ENCODE measurements at places on chromosomes 11 and 22.

- DNase-seq = no peak
Observed at GRCh38 chr11:21144531-21144930, 475.1 kb downstream of the NELL1 start.

DNA sequence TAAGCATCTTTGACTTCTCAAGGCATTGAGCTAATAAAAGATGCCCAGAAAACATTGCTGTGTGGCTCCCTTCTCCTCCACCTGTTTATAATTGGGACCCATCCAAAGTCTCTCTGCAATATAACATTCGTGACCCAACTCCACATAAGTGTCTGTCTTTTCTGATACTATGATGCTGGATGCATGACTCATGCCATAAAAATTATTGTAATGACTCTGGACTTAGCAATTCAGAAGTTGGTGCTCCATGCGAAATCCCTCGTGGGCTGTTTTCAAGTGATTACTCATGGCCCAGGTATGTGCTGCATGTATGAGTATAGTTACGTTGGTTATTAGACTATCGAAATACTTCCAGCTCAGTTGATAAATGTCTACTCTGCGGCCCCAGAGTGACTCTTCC is 11.7 kb downstream of the FJX1 start:
- DNase-seq = no peak

DNA sequence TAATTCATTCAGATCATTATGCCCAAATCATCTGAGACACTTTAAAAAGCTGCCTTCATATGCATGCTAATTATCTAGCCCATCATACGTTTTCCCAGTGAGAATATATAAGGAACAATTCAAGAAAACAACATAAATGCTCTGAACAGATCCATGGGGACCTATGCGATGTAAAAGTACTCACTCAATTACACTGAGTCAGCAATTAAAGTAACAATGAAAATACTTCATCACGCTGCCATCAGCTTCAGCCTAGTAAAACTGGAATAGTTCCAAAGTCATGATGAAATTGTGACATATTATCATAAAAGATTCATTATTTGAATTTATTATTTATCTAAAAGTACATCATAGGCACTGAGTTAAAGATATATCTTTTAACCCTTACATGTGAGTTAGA is 3.7 kb upstream of the OR8K5 start:
- DNase-seq = no peak

DNA sequence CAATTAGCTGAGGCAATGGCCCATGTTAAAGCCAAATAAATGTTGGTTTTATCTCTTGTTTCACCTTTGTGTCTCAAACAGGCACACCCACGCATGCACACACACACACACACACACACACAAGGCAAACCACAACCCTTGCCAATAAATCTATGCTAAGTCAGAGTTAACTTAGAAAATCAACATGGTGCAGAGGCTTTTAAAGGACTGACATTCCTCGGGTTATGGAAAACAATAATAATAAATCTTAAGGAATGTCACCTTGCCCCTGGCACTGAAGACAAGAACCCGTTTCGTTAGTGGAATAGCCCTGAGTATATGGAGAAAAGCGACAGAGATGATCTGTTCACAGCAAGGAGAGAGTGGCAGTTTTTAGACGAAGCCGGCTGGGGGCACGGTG is 326.3 kb downstream of the NTM start:
- DNase-seq = no peak

DNA sequence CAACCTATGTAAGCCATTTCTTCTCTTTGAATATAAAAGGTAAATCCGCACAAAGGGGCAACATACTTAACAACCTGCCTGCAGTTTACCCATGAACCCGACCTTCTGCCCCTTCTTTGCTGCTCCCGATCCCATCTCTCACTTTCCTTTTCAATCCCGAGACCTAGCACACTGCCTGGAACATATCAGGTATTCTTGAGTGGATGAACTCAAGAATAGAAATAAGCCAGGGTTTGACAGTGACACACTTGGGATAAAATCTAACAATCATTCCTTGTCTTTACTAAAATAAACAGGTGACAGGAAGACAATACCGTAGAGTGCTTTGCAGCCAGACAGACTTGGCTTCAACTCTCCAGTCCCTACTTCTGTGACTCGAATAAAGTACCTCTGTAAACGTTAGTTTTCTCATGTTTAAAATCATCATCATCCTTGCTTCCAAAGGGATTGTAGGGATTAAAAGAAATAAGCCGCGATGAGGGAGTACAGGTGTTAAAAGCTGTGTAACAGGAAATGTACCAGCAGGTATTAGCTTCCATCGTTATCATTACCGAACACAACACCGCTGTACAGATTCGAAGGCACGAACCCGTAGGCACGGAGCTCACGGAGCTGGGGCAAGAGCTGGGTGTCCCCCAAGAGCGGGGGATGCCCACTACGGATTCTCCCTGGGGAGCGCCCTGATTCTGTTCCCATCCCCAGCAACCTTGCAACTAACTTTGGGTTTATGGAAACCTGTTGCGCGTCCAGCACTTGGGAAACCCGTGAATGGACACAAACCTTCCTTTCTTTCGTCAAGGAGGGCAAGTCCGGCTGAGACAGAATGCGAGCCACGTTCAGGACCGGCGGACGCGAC is 720 bp downstream of the UFD1 start:
- no peak for DNase-seq

GRCh38 chr11:20159466-20160381 is 551 bp downstream of the DBX1 start:
- DNase-seq = no peak

GRCh38 chr22:27602390-27602789 is 199.2 kb downstream of the MN1 start:
- no peak for DNase-seq

DNA sequence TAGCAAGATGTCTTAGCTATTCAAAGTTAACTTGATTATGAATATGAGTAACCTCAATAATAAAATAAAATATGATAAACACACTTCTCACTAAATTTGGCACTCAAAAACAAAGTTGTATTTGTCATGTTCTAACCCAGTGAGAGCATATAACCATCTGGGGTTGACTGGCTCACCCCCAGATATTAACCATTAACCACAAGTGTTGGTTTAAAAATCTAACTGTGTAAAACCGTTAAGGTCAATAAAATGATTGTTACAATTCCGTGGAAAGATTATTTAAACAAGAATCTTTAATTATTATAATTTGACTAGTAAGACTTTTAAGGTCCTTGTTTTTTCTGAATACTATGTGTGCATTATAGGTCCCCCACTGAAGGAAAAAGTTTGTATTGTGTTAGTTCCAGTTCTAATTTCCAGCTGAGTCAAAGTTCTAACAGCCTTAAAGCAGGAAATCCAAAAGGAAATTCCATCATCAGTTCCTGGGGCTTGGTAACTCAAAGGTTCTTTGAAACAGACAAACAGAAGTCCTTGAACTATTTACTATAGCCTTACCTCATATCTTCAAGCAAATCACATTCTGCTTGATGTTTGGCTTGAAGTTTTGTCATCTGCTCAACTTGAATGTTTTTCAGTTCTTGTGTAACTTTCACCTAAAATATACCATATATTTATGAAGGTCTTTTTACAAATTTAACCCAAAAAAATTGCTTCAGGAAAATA is 2.5 kb downstream of the FCHSD2 start:
- DNase-seq = no peak

GRCh38 chr11:61417670-61418069 is 12.1 kb downstream of the CPSF7 start:
- DNase-seq = no peak

- DNase-seq = no peak
Observed at GRCh38 chr22:19762568-19763457, 2.2 kb downstream of the TBX1 start.

DNA sequence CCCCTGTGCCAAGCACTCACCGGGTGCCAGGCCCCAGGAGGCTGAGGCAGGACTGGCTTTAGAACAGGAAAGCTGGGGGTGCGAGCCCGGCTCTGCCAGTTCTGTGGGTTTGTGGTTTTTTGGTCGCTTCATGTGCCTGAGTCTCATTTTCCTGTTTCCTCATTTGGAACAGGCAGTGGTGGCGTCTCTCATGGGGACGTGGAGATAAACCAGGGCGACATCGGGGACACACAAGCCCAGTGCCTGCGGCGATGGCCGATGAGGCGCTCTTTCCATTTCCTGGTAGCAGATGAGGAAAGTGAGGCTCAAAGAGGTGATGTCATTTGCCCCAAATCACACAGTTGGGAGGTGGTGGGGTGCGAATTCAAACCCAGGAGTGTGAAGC is 20.8 kb upstream of the CHKA start:
- DNase-seq = no peak

GRCh38 chr22:42645938-42646568 is 3.1 kb downstream of the CYB5R3 start:
- no peak for DNase-seq

DNA sequence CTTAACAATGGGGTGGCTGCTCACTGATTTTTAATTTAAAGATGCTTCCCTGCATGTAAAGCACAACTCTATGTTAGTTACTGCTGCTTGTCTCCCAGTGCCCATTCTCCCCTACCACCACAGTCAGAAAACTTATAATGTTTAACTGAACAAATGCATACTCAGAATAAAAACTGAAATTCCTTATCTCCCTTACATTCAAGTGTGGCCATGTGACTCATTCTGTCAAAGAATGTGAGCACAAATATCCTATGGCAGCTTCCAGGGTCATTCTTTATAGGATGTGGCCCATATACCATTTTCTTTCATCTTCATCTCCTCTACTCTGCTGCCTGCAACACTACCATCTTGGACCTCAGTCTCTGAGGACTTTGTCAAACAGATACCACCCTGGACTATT is 374.8 kb downstream of the DYNC2H1 start:
- no peak for DNase-seq

DNA sequence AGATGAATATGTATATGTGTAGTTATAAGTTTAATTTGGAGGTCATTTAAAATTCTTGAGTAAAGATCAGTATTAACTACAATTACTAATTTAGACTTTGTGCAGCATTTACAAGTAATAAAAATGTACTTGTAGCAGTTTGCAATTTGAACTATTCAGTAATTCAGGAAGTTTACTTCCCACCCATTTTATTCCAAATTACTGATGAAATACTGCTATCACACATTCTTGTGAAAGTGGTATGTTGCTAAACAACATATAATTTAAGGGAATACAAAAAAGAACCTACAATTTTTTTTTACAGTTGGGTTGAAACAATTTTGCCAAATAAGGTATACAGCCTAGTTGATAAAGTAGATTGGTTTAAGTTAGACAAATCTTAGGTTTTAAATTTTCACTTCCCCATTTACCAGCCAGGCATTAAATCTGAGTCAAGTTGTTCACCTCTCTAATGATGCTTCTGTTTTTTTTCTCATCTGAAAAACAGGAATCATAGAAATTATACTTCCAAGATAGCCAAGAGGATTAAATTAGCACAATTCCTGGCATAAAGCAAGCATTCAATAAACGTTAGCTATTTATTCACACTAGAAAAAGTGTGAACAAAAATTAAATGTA is 45.3 kb downstream of the ZBTB44 start:
- no peak for DNase-seq

- DNase-seq = no peak
Observed at GRCh38 chr11:2558861-2559526, 114.2 kb downstream of the KCNQ1 start.

DNA sequence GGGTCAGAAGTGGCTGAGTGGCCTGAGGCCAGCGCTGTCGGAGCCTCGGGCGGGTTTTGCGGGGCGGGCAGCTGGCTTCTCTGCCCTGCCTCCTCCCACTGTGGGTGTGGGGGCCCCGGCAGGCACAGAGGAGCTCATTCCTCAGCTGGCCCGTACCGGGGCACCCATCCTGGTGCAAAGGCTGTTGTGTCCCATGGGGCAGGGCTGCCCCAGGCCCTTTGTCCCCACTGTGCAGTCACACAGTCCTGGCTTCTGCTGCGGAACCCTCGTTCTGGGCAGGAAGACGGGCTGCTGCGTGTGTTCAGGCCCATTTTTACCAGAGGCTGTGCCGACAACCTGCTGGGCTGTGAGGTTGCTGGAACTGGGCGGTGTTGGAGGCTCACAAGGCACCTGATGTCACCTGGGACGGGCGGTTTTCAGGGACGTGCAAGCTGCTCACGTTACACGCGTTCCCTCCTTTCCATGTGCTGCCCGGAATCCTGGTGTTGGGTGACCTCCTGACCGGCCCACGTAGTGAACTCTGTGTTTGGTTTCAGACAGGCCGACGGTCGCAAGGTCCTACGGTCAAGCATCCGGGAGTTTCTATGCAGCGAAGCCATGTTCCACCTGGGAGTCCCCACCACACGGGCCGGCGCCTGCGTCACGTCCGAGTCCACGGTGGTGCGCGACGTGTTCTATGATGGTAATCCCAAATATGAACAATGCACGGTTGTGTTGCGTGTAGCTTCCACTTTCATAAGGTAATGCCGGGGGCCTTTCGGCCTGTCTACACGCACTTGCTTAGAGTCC is 5.2 kb downstream of the SELENOO start:
- no peak for DNase-seq

DNA sequence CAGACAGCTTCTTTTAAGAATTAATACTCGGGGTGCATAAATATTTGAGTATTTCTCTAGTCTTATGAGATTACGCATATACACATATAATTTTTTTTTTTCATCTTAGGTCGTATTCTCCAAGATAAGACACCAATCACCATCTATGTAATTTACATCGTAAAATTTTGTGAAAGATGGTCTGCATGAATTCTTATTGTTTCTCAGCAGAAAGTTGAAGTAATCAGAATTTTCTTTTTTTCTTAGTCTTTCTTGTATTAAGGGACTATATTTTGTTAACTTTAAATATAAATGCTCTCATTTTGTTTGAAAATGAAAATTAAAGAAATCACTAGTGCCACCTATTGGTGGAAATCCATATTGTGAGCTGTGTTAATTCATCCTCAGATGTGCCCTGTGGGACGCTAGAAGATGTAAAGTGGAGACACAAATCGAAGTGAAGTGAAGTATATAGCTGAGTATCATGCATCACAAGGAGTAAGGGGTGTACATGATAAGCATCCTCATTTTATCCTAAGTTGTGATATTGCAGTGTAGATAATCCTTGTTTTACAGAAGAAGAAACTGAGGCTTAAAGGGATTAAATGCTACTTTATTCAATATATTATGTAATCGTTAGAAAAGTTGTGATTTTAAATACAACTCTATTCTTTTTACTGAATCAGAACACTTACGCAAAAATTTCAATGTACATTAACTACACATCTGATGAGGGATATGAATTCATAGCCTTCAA is 2084.3 kb downstream of the LRRC4C start:
- no peak for DNase-seq

DNA sequence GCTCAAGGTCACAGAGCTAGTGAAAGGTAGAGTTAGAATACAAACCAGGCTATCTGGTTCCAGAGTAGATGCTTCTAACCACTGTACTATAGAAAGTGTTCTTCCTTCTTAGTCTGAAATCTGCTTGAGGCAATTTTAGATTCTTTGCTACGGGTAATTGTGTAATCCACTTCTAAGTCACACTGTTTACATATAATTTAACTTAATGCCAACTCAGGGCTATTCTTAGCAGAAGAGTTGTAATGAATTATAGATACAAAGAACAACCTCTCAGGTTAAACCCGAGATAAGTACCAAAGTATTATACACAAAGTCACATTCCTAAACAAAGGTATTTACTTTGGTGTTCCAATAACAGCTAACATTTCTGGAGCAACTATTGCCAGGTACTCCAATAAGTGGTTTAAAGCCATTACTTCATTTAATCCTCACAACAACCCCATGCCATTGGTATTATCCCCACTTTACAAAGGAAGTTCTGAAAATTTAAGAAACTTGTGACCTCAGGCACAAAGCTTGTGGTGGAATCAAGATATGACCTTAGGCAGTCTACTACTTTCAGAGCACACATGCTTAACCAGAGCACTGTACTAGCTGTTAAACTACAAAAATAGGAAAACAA is 31.1 kb upstream of the DDI1 start:
- DNase-seq = no peak

GRCh38 chr11:84021291-84021690 is 735.1 kb upstream of the CCDC90B start:
- DNase-seq = no peak

GRCh38 chr22:49780698-49781288 is 46.9 kb downstream of the BRD1 start:
- DNase-seq = no peak

Data from stimulated activated CD8-positive, alpha-beta memory T cell treated with anti-CD3 and anti-CD28 coated beads, Interleukin-7, amount 100 ng/mL, for 1 hour (primary cell).